Fibroblast of skin of scalp (primary cell): ENCODE measurements at places on chromosomes 6 and 20.

GRCh38 chr6:91580635-91581034 is 993.8 kb upstream of the MAP3K7 start:
- DNase-seq, result no peak

GRCh38 chr6:13907001-13907350 is 17.8 kb upstream of the RNF182 start:
- DNase-seq, result no peak

DNA sequence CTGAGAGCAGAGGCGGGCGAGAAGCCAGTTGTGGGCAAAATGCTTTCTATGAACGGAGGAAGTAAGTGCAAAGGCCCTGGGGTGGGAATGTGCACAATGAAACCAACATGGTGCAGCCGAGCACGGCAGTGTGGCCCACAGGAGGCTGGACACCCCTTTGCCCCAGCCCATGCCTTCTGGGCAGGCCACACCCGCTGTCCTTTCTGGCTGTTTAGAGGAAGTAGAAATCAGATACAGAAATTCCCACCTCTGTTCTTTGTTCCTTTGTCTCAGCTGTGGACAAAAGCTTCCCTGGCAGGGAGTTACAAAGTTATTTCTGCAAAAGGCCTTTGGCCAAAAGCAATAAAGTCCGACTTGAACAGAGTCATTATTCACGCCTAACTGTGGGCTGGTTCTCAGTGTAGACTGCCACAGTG is 11.9 kb downstream of the SULF2 start:
- no peak for DNase-seq

DNA sequence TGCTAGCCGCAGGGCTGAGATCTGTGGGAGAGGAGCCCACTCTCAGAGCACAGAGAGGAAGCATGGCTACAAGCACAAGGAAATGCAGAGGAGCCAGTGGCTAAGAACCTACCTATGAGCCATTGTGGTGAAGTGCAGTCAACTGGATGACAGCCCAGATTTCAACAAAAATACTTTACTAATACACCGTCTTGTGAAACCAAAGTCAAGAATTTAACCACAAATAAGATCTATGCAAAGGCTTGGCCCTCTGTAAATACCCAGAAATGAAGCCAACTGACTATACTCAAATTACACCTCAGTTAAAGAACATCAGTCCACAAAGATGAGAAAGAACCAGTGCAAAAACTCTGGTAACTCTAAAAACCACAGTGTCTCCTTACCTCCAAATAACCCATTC is 40.1 kb upstream of the PTCHD4 start:
- DNase-seq, result no peak

DNA sequence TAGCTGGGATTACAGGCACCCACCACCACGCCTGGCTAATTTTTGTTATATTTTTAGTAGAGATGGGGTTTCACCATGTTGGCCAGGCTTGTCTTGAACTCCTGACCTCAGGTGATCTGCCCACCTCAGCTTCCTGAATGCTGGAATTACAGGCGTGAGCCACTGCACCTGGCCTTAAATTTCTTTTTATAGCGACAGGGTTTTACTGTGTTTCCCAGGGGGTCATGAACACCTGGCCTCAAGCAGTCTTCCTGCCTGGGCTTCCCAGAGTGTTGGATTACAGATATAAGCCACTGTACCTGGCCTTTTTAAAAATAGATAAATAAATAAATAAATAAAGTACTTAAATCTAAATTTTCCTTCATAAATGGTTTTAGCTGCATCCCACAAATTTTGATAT is 57.5 kb downstream of the LIN28B start:
- no peak for DNase-seq

GRCh38 chr6:135743476-135743875 is 108.0 kb upstream of the PDE7B start:
- no peak for DNase-seq

DNA sequence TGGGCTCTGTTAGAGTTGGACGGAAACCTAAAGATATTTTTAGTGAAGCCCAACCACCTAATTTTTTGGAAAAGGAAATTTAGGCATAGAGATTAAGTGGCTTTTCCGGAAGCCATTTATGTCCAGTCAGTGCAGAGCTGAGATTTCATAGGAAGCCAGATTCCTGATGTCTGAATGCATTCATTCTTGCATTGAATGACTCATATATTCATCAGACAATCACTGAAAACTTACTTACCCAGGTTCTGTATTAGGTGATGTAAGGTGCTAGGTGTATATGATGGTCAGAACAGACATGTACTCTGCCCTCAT is 4.1 kb downstream of the SH3BGRL2 start:
- DNase-seq, result peak; percentile 19

DNA sequence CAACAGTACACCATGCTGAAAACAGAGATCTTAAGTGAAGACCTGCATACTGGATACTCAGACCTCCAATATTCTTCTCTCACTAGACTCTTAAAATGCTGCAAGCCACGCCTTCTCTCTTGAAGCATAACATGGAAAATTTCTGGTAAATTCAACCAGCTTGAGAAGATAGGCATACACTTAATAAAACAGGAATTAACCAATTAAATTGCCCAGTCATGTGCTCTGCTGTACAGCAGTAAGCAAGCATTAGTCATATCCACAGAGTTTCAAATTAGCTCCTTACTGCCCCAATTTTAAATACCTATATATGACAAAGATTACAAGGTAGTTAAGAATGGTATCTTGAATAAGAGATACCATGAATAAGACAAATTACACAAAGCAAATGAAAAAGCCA is 53.8 kb downstream of the C6orf58 start:
- DNase-seq, result no peak

GRCh38 chr20:63099456-63100173 is 92.9 kb upstream of the BHLHE23 start:
- DNase-seq, result no peak

GRCh38 chr6:143882401-143882930 is 18.2 kb downstream of the ZC2HC1B start:
- DNase-seq, result no peak

DNA sequence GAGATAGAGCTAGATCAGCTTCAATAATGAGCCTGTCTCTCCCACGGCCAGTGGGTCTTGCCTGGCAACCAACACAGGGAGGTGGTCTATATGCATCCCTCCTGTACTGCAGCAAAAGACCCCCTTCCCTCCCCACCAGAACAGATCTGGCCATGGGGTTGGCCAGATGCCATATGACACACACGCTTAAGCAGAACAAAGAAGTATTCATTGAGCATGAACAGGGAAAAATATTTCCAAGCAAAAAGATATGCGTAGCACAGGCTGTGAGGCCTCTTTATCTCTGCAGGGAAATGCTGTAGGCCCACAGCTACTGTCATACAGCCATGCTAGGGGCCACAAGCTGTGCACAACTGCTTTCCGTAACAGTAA is 73.4 kb upstream of the NRSN1 start:
- no peak for DNase-seq

DNA sequence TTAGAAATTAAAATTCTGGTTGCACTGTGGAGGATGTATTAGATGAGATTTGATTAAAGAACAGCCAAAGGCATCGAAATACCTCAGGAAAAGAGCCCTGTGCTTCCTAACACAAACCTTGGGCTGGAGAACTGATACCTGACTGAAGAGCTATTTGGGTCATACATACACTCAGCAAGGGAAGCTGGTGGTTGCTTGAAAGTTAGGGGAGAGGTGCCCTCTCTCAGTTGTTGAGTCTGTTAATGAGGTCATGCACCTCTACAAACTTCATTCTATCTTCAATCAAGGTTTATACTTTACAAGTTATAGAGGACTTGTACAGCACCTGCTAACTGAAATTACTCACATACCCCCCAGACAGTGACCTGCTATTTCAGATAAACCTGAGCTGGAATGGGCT is 25.5 kb downstream of the FAM184A start:
- no peak for DNase-seq

GRCh38 chr6:17886891-17887290 is 100.5 kb downstream of the KIF13A start:
- DNase-seq, result peak; percentile 54

- no peak for DNase-seq
Measured at GRCh38 chr6:32149932-32150870, 1.5 kb downstream of the PRRT1 start.

DNA sequence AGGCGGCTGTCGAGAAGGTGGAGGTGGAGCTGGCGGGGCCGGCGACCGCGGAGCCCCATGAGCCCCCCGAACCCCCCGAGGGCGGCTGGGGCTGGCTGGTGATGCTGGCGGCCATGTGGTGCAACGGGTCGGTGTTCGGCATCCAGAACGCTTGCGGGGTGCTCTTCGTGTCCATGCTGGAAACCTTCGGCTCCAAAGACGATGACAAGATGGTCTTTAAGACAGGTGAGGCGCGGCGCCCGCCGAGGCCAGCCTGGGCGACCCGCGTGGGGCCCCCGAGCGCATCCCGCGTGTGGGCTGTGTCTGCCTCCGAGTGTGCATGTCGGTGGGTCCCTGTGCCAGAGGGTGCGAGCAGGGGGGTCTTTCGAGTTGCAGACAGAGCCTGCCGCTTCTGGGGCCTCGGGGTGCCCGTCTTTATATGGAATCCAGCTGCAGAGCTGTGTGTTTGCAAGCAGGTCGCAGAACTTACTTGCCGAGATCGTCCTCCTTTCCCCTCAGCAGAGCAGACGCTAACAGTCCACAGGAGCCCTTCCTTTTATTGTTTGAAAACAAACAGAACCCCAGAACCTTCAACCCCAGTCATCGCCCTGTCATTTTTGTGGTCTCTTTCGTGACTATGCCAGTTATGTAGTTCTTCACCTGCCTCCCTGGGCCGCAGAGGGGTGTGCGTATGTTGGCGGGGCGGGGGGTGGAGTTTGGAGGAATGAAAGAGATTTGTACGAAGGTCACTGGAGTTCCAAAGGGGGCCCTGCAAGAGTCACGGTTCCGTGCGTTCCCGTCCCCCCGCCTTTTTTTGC is 766 bp downstream of the SLC16A10 start:
- DNase-seq, result no peak

GRCh38 chr6:147341486-147341885 is 137.3 kb downstream of the STXBP5 start:
- no peak for DNase-seq

GRCh38 chr20:17248224-17248623 is 21.4 kb downstream of the PCSK2 start:
- DNase-seq, result no peak
